ENCODE measurements at places on chromosomes 7 and 10.

DNA sequence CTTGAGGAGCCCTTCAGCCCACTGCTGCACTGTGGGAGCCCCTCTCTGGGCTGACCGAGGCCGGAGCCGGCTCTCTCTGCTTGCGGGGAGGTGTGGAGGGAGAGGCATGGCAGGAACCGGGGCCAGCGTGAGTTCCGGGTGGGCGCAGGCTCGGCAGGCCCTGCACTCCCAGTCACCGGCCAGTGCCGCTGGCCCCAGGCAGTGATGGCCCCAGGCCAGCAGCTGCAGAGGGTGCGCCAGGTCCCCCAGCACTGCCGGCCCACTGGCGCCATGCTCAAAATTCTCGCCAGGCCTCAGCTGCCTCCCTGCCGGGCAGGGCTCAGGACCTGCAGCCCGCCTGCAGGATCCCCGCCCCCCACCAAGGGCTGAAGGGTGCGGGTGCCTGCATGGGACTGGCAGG, 128.4 kb upstream of the STARD3NL start:
- DNase-seq = no peak

GRCh38 chr7:43590862-43591557, 8.1 kb downstream of the STK17A start:
- no peak for DNase-seq

- DNase-seq = no peak
These were observed 59.9 kb downstream of the PDGFA start for GRCh38 chr7:459584-460373.

GRCh38 chr7:57772126-57772924, 322.3 kb downstream of the ZNF716 start:
- DNase-seq = no peak

GRCh38 chr7:151014950-151015349, 9.3 kb downstream of the ATG9B start:
- DNase-seq = no peak

DNA sequence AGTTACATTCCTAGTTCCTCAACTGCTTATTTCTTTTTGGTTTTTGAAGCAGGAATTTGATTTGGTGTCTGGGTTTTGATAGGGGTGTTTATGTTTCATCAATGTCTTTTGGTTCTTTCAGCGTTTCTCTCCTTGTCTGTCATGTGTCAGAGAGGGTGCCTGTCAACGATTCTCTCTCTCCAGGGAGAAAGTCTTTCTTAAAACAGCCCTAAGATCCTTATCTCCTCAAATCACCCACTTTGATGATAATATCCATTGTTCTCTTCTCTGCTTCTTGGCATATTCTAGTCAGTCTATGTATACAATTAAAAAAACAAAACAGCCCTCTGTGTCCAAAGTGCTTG, 77.2 kb downstream of the TCF7L2 start:
- DNase-seq = no peak

DNA sequence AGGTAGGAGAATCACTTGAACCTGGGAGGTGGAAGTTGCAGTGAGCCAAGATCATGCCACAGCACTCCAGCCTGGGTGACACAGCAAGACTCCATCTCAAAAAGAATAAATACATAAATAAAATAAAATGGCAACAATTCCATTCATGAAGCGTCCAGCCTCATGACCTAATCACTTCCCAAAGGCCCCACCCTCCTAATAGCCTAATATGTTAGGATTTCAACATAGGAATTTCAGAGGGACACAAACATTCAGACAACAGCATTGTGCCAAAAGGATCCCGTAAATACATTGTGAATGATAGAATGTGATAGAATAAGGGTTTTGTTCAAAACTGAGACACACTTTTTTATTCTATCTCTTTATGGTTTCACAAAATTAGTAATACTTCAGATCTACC, 90.3 kb downstream of the FAM107B start:
- no peak for DNase-seq

- no peak for DNase-seq
These were observed 49.1 kb downstream of the NCAPG2 start for GRCh38 chr7:158655507-158655906.

DNA sequence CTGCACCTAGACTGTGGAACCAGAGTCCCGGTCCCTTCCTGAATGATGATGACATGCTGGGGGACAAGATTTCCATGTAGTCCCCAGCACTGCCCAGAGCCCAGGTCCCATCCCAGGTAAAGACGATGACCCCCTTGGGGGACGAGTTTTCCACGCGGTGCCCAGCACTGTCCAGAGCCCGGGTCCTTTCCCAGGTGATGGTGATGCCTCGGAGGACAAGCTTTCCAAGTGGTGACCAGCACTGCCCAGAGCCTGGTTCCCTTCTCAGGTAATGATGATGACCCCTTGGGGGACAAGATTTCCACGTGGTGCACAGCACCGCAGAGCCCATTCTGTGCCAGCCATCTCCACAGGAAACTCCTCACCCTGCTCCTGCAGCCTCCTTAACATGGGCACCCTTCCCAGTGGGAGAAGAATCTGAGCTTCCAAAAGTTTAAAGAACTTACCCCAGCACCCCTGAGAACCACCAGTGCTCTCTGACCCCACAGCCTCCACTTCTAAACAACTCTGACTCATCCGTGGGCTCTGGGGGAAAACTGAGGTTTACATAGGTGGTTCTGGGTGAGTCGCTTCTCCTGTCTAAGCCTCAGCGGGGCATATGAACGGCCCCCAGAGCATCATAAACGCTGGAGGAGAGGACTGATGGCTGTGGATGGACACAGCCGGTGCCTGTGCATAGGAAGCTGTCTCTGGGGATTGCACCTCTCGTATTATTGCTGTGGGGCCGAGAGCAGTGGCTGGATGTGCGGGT, 233.2 kb downstream of the TCERG1L start:
- no peak for DNase-seq

- DNase-seq = no peak
These were observed 162.7 kb downstream of the DGKB start for GRCh38 chr7:14739841-14740185.

GRCh38 chr10:104430360-104430759, 76.7 kb downstream of the CFAP58 start:
- no peak for DNase-seq

DNA sequence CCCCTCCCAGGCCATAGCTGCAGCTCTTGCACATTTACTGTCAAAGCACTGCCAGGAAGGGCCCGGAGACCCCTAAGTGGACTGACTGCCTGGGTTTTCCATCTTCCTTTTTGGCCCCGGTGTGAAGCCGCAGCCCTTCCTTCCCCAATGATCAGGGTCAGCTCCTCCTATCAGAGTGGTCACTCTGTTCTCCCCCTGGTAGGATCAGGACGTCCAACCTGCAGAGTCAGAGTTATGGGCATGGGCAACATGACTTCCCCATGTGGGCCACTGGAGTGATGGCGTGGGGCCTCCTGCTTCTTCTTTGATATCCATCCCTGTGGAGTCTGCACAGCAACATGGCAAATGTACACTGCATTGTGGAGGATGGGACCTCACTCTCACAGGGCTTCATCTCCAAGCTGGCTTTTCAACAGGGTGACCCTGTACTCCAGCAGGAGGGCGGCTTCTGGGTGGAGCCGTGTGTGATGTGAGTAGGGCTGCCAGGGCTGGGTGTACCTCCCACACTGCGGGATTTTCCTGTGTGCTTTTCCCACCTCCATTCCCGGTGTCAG, 6.4 kb upstream of the RAMP3 start:
- no peak for DNase-seq

DNA sequence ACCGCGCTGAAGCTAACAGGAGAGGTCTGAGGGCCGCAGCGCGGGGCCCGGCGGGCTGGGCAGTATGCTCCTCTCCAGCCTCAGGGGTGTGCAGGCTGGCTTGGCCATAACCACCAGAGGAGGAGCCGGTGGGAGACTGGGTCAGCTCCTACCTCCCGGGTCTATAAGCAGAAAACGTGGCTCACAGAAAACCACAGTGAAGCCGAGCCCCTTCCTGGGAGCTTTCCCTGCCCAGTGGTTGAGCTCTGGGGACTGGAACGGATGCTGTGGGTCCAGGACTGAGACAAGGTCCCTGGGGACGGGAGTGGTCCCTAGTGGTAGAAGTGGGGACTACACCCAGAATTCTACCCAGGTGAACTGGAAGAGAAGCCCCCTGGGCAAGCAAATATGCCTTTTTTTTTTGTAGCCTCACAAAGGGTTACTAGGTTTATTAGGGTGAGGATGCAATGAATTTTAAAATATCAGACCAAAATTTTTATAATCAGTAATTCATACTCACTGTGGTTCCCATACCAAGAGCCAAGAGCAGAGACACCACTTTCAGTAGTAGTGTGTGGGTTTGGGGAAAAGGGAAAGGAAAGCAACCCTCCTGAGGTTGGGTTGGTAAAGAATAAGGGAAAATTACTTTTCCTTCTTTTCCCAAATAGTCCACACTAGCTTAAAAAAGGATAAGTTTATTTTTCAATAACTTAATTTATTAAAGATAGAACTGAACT, 67.9 kb upstream of the PRKCQ start:
- DNase-seq = peak; percentile 40

DNA sequence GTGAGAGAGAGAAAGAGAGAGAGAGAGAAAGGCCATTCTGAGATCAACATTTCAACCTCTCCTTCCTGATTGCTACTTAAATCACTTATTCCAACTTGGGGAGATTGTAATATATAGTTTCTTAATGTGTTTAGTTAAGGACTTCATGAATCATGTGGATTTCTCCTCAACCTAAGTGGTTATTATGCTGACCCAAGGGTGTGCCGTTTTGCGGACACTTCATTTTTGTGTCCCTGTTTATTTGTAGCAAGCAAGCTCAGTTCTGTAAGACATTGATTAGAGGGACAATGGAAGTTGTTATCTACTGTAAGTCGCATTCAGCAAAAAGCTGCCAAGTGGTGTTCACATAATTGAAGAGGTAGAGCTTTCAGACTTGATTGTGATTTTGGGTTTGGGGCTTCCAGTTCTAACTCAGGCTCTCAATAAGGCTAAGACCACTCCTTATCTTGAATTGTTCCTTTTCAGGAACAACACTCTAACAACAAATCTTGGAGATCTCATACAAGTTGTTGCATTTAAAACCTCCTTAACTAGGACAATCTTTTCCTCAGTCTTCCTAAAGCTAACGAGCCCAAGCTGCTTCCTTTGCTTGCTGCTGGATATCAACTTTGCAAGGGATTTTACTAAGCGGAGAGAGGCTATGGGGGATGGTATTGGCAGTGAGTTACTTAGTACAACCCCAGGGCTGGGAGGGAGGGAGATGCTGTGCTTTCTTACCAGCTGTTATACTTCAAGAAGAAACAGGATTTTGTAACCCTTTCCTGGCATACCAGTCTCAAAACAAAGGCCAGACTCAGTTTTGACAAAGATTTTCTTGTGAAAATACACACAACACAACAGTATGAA, 19.8 kb upstream of the COL1A2 start:
- DNase-seq = no peak

GRCh38 chr10:86770412-86770960, 14.1 kb downstream of the BMPR1A start:
- DNase-seq = no peak

GRCh38 chr10:83427101-83427500, 712.2 kb upstream of the GHITM start:
- DNase-seq = no peak

- DNase-seq = peak; percentile 41
These were observed 23.2 kb downstream of the CREB3L2 start for GRCh38 chr7:137978464-137979237.

DNA sequence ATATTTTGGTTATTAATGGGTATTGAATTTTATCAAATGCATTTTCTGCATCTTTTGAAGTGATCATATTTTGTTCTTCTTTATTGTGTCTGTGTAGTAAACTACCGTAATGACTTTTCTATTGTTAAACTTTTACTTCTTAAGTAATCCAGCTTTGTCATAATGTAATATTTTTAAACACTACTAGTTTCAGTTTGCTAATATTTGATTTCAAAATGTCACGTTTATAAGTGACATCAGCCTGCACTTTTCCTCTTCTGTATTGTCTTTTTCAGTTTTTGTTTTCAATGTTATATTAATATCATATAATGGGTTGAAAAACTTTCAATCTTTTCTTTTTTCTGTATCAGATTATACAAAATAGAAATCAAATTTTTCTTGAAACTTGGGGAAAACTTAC, 71.6 kb upstream of the ANKRD1 start:
- no peak for DNase-seq

- no peak for DNase-seq
These were observed 575.7 kb downstream of the REEP3 start for GRCh38 chr10:64096941-64097340.

GRCh38 chr7:5278766-5279165, 4.0 kb upstream of the SLC29A4 start:
- no peak for DNase-seq

Data from LoVo (cell line).